ENCODE measurements at places on chromosomes 6 and 20. TPM values are rescaled to one million over a fixed set of nuclear protein-coding genes. Genes with fewer than 3 reads are reported as not detected.

The KCNK17 gene
- total RNA-seq: not detected

GRCh38 chr6:55955684-55956083 is 80.3 kb upstream of the BMP5 start:
- H3K36me3 ChIP-seq: no peaks in the 10 kb centered on the region
- H3K27me3 ChIP-seq: no peaks in the 10 kb centered on the region
- H3K4me1 ChIP-seq: no peaks in the 10 kb centered on the region
- no peak overlapping the region for H3K4me3 ChIP-seq
- H3K27ac ChIP-seq: no peak overlapping the region

DNA sequence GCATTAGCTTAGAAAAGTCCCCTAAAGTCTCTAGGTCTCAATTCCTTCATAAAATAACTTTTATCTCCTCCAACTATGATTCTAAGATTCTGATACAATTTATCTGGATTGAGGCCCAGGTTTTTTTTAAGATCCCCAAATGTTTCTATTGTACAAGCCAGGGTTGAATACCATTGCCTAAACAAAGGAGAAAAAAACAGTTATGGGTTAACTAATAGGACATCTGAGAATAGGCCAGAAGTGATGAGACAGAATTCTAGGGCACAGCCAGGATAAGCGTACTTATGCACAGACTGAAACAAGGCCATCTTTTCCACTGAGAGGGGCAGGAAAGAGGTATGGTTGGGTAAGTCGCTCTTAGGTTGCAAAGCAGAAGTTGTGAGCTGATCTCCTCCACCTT is 26.4 kb downstream of the EPB41L2 start:
- H3K36me3 ChIP-seq: no peaks in the 10 kb centered on the region
- H3K27ac ChIP-seq: no peak overlapping the region
- no peaks in the 10 kb centered on the region for H3K27me3 ChIP-seq

DNA sequence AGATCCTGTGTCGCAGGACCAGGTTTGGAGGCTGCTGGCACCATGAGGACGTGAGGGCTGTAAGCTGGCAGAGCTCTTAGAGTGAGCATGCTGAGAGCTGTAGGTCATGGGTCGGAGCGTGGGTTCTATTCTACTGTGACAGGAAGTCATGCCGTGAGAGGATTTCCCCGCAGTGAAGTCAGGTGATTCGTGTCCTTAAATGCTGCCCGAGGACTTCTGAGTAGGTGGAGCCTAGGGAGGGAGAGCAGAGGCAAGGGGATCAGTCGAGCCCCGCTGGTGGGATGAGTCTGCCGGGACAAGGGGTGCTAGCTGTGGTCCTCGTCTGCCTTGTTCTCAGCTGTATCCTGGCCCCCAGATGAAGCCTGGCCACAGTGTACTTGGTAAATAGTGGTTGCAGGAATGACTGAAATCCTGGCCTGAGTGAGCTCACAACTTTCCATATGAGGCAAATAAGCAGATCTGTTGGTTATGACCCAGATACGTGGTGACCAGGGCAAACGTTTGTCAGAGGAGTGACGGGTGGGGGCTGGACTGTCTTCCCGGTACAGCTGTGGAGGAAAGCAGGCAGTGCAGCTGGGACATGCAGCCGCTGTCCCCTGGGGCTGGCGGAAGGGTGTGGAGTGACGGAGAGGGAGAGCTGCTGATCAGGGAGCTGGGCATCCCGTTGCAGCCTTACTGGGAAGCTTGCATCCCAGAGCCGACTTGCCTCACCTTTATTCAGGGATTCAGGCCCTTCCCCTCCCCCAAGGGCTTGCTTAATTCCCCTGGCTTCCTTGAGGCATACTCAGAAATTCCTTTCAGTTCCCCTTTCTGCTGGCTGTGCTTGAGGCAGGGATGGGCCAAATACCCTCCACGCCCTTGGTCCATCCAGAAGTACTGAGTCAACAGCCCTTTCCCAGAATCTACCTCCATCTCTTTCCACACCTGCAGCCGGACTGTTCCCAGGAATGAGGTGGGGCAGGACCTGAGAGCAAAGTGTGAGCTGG is 250.9 kb upstream of the RREB1 start:
- no peaks in the 10 kb centered on the region for H3K36me3 ChIP-seq
- DNase-seq: peak; percentile 84
- H3K27ac ChIP-seq: peak overlapping the region; percentile 89

- peaks cover 8% of the 10 kb centered on the region for H3K36me3 ChIP-seq
- H3K27ac ChIP-seq: peak overlapping the region; percentile 63
- peak; percentile 73 for DNase-seq
- H3K27me3 ChIP-seq: peaks cover 3% of the 10 kb centered on the region
- H3K4me1 ChIP-seq: peaks cover 43% of the 10 kb centered on the region
These were observed 902 bp downstream of the SLC29A1 start for GRCh38 chr6:44224029-44224964.
